ENCODE measurements at places on chromosomes 13 and 19. TPM values are rescaled to one million over a fixed set of nuclear protein-coding genes. Genes with fewer than 3 reads are reported as not detected.
A peak's percentile ranks its signal among the peaks of the same experiment; 100 is the strongest.

Gene SBSN
- 3.3 TPM for total RNA-seq

- DNase-seq, result no peak
Measured at GRCh38 chr13:51760592-51760991, 43.4 kb downstream of the DHRS12 start.

DNA sequence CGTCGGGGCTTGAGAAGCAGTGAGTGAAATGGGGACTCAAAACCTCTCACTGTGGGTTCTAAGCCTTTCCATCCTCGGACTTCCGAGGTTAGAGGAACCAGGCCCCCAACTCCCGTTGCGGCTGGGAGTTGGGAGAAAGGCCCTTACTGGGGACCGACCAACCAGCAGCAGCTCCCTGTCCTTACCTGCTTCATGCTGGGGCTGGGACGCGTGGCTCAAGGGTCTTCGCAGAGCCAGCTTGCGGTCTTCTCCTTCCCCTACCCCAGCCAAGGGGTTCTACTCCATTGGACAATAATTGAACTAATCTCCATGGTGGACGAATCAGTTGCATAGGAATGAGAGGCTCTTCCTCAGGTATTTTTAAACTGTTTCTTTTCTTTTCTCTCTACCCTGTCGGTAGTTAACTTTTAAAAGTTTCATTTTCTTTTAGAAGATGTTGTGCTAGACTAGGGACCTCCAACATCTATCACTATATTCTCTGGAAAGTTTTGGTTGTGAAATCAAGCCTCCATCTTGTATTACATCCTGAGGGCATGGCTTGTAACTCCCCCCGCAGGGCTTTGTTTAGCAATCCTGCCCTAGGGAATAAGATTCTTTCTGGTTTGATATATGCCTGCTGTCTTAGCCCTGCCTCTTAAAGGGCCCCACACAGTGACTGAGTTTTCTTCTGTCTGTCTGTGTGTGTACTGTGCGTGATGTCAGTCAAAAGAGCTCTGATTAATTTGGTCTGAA is 1027.1 kb upstream of the PCDH9 start:
- no peak for DNase-seq

Gene RAD23A
- total RNA-seq, result 111 TPM

GRCh38 chr13:52411629-52412028 is 5.7 kb upstream of the THSD1 start:
- peak; percentile 31 for DNase-seq

DNA sequence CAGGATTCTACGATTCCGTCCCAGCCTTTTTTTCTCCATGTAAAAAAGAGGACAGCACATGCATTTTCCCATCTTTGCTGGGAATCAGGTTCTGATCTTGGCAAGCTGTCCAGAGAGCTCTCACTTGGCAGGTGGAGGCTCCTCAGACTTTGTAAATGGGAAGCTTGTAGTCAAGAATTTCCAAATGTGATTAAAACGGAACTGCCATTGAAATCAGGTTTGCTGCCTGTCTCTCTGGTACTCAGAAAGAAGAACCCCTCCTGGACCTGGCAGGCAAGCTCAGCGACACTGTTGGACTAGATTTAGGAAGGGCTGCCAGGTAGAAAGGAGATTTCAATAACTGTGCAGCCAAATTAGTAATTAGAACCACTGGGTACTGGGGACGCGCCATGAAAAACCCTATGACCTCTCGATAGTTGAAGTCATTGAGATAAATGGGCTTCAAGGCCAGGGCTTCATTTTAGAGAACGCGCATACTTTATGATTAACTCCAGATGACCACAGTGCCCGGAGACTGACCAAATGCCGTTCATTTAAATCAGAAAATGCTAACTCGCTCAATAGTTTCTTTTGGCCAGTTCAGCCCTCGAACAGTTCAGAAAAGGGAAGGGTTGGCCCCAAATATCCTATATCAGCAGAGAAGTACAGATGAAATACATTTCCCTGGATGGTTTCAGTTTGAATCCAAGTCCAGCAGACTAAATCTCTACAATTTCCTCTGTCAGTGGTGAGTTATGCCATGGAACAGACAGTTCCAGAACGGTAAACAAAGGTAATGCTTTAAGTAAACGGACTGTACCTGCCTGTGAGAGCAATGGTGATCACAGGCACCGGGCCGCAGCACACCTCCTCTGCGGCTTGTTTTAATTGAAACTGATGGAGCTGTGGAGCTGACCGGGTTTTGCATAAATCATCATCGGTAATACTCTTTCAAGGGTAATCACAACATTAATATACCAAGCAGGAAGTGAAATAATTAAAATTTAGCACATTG is 517.4 kb downstream of the RFC3 start:
- no peak for DNase-seq

DNA sequence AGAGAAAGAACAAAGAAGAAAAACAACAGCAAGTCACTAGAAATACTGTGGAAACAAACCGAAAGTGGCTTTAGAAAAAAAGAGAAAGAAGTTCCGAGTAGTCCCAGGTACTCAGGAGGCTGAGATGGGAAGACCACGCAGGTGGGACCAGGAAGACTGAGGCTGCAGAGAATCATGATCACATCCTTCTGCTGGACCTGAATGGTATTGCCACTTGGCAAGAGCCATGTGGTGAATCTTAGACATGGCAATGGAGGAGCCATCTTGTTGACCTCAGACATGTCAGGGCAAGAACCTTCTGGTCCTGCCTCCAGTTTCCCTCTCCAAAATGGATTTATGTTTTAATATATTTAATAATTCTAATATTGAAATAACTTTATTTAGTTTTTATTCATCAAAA is 37.4 kb upstream of the ZNF724 start:
- no peak for DNase-seq

Gene PABPC3
- 0.37 TPM for total RNA-seq

Gene UGGT2
- total RNA-seq, result 23.6 TPM

Gene KIR2DL4
- total RNA-seq, result not detected

DNA sequence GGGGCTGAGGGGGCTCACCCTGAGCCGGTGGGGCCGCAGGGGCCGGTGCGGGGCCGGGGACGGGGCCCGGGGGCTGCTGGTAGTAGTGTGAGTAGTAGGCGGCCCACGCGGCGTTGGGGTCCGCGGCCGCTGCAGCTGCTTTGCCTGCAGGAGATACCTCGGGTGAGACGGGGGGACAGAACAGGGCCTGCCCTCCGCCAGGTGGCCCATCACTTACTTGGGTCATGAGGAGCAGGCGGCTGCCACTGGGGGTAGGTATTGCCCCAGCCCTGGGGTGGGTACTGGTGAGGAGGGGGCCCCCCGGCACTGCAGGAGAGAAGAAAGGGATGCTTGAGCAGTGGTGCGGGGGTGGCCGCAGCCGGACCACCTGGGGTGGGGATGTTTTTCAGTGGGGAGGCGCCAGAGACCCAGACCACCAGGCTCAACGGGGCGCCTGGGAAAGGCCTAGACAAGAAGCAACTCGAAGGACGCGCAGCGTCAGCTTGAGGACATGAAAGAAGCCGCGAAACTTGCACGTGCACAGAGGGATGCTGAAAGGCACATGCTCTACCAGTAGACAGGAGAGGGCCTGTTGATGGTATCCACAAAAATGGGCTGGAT is 8.9 kb downstream of the KHSRP start:
- DNase-seq, result no peak

Gene SIGLEC12
- not detected for total RNA-seq

DNA sequence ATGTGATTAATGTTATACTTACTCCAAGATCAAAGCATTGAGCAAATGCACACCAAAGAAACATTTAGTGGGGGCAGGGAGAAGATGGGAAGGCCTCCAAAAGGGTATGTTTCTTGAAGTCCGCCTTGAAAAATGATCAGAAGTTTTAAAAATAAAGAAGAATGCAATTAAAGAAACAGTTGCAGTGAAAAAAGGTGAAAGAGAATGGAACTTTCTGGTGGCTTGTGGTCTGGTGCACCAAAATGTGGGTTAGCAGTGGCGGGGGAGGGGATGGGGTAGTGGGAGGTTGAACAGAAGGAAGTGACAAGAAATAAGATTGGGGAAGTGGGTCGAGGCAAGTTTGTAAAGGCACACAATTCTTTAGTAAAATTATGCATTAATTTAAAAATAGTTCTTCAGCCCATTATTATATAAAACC is 2.5 kb downstream of the LCP1 start:
- DNase-seq, result no peak

GRCh38 chr19:16070366-16070990 is 5.8 kb upstream of the TPM4 start:
- no peak for DNase-seq

- DNase-seq, result no peak
Measured at GRCh38 chr13:30115257-30115600, 192.1 kb downstream of the KATNAL1 start.

- no peak for DNase-seq
Measured at GRCh38 chr13:74187564-74187963, 53.4 kb upstream of the KLF12 start.

DNA sequence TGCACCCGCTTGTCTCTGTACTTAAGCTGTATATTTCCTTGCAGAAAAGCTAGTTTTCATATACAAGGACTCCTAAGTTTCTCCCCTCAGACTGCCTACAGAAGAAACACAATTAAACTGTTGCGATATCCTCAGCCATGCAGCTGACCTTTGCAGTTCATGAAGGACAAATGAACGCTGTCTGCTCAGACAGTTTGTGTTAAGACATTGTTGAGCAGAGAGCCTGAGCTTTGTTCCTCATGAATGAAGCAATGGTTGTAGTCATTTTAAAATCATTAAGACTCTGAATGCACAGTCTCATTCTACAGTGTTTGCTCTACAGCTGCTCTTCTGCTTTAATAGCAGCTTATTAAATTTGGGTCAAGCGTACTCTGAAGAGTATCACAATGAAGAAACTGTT is 23.2 kb upstream of the MAB21L1 start:
- DNase-seq, result no peak

Gene KIR3DL2
- total RNA-seq, result not detected

DNA sequence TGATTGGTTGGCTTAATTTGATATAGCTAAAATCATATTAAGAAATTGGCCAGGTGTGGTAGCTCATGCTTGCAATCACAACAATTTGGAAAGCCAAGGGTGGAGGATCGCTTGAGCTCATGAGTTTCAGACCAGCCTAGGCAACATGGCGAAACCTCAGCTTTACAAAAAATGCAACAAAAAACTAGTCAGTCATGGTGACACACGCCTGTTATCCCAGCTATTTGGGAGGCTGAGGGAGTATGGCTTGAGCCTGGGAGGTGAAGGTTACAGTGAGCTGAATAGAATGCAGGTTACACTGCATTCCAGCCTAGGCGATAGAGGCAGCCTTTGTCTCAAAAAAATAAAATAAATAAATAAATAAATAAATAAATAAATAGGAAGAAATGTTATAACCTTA is 1579.6 kb upstream of the SLC10A2 start:
- no peak for DNase-seq

Gene PSG3
- total RNA-seq, result not detected

- DNase-seq, result no peak
Measured at GRCh38 chr19:6572217-6572616, 18.7 kb downstream of the CD70 start.

DNA sequence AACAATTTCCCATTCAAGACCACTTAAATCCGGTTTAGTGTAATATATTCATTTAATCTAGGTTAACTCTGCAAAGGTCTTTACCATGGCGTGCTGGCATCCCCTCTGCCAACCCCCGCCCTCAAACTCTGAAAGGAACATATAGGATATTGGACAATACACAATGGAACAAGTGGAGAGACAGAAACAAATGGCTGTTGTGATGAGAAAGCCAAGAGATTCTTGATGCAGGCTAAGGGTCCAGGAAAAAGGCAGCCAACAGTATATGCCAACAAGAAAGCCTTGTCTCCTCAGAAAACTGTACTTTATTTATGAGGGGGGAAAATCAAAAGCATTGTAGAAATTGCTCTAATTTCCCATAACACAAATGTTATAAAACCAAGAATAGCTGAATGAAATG is 407.3 kb upstream of the SGCG start:
- no peak for DNase-seq

- DNase-seq, result no peak
Measured at GRCh38 chr19:39154100-39154628, 28.6 kb downstream of the PAK4 start.

DNA sequence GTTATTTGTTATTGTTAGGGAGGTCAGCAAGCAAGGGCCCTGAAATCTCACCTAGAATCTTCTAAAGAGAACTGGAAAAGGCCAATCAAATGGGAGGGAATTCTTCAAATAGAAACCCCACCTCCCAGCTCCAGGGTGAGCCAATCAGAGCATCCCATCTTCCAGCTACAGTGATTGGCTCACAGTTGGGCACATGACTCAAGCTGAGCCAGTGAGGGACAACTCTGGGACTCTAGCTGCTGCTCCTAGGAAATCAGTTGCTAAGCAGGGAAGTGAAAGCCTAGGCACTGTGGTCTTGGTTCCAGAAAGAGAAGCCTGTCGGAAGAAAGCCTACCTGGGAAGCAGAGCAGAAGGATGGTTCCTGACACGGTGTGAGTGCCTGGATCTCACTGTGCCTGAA is 13.4 kb downstream of the TM6SF2 start:
- DNase-seq, result no peak

Gene COL5A3
- 1.4 TPM for total RNA-seq

GRCh38 chr13:112137144-112137543 is 70.2 kb downstream of the SOX1 start:
- DNase-seq, result no peak

DNA sequence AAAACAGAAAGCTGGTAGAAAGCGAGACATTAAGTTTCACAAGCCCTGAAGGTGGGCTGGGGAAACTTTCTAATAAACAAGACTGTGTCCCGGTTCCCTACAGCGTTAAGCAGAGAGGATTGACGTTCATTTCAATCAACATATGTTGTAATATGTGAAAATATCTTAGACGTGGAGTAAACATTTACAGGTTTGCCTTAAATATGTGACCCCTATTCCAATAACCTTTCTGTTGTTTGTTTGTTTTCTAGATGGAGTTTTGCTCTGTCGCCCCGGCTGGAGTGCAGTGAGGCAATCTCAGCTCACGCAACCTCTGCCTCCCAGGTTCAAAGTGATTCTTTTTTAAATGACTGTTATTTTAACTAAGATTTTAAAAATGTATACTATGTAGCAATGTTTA is 526.2 kb downstream of the SUCLA2 start:
- DNase-seq, result no peak

DNA sequence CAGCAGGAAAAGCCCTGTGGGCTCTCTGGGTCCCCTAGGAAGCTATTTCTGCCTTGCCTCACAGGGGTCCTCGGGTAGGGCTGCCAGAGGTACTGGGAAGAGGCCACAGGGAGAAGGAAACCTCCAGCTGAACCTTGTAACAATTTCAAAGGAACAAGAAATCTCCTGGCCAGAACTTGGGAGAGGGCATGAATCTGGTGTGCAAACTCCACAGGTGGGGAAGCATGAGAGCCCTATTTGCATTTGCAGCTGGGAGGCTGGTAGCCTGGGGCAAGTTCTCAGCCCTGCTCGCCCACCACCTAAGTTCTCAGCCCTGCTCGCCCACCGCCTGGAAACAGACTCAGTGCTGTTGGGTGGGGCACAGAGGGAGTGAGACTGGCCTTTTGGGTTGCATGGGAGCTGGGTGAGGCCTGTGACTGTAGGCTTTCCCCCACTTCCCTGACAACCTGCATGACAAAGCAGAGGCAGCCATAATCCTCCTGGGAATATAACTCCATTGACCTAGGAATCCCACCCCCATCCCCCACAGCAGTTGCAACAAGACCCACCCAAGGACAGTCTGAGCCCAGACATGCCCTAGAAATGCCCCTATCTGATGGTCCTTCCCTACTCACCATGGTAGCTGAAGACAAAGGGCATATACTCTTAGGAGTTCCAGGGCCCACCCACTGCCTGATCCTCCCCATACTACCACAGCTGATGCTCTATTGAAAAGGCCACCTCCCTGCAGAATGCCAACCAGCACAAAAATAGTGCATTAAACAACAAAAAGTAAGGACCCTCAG is 11.7 kb downstream of the UGGT2 start:
- no peak for DNase-seq

- DNase-seq, result peak; percentile 93
Measured at GRCh38 chr13:111031531-111031961, 83.6 kb upstream of the ARHGEF7 start.

GRCh38 chr13:79589603-79590393 is 108.8 kb downstream of the NDFIP2 start:
- DNase-seq, result no peak

Data from HFFc6 (cell line).